ENCODE measurements at places on chromosomes 5 and 9.

GRCh38 chr5:154406231-154406630 lies 39.6 kb upstream of the SAP30L start:
- no peak for DNase-seq

GRCh38 chr9:38186404-38187115 lies 117.5 kb upstream of the SHB start:
- DNase-seq, result no peak

GRCh38 chr9:111348821-111349271 lies 18.8 kb upstream of the OR2K2 start:
- no peak for DNase-seq

DNA sequence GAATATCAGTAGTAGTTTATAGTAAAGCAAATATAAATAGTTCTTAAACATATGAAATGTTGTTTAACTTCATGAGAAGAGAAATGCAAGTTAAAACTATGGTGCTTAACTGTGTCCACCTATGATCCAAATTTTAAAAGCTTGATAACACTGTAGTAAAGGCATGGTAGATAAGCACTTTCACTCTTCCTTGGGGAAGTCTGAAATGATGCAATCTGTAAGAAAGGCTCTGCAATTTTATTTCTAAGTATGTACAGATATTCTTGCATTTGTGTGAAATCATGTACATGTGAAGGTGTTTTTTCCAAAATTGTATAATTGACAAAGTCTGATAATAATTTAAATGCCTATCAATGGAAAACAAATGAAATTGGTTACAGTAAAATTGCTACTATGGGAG lies 66.9 kb downstream of the SYK start:
- DNase-seq, result no peak

- DNase-seq, result no peak
These were observed 229.1 kb downstream of the IRX2 start for GRCh38 chr5:2522372-2522771.

DNA sequence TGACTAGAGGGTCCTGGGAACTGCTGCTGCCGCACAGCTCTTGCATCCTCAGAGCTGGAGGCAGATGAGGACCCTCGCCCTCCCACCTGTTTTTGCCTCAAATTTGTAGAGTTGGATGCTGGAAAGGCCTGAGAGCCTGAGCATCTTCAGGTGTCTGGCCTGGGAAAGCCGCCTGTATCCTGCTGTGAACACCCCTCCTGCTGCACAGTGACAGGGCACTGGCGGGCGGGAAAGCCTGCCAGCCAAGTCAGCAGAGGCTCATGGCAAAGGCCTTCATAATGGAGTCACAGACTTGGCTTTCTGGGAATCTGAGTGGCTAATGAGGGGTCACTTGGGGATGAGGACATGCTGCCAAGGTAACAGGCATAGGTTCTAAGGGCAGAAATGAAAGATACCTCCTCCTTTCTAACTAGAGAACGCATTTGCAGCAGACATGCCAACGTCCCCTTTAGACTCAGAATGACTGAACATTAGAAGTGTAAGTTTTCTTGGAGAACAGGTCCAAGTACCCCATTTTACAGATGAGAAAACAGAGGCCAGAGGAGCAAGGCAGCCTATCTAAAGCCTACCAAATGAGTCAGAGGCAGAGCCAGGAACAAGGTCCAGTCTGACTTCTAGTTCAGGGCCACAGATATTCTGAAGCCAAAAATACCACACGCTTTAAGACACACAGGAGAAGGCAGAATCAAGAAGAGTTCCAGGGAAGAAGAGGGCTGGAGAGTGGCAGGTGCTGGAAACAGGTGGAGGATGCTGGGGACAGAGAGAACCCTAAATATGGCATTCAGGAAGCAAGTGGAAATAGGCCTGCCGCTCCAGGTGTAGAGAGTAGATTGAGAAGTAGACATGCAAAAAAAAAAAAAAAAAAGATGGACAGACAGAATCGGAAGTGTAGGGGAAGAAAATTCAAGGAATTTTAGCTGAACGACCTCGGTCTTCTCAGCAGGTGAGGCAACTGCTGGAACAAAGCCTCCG lies 44.1 kb downstream of the EPB41L4B start:
- no peak for DNase-seq

DNA sequence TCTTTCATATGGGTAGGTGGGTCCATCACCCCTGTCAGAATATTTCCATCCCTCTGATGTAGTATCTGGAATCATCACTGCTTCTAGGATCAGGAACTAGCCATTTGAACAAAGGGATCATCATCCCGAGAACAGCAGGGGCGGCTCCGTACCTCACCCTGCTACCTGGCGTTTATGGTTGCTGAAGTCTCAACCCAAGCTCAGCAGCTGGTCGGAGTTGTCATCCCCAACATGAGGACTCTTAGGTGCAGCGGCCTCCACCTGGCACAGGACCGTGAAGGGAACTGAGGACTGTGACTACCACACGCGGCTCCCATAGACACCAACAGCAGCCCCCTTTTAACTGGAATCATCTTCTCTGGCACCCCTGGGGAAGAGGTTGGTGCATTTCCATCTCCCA lies 35.1 kb downstream of the ROR2 start:
- no peak for DNase-seq

GRCh38 chr5:141529002-141529401 lies 40.1 kb downstream of the PCDHGC5 start:
- peak; percentile 59 for DNase-seq

DNA sequence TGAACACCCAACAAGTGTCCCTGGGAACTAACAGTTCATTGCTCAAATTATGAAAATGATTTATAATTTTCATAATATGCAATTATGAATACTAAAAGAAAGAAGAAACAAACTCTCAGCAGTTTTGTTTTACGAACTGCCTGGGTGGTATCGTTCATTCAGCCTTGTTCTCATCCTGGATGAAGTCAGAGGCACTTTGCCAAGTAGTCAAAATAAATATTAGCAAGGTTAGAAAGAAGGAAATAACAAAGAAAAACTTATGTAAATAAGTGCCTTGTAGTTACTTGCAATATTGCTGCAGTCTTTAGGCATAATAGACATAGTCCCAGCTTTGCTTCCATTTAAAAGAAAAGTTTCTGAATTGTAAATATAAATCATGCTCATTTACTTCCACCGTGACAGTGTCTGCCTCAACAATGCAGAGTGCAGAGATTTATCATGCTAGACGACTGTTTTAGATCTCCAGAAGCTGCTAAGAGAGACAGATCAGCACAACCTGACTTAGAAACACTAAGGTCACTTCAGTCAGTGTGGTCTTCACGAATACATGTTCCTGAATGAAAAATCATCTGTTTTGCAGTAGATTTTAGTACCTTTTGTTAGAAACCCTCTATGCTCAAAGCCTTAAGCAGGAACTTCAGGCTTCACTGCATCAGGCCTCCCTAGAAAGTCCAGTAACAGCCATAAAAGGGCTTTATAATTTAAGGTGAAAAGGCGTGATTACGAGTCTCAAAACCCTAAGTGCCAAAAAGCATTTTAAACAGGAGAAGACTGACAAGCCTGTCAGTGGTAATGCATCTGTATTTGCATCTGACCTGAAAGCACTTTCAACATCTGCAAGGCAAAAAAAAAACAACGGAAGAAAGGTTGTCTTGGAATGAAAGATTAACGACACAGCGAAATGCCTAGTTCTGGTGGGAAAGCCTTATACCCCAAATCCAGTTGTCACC lies 92.1 kb downstream of the TMEM167A start:
- no peak for DNase-seq

- DNase-seq, result no peak
These were observed 169.6 kb upstream of the PITX1 start for GRCh38 chr5:135203593-135204036.

DNA sequence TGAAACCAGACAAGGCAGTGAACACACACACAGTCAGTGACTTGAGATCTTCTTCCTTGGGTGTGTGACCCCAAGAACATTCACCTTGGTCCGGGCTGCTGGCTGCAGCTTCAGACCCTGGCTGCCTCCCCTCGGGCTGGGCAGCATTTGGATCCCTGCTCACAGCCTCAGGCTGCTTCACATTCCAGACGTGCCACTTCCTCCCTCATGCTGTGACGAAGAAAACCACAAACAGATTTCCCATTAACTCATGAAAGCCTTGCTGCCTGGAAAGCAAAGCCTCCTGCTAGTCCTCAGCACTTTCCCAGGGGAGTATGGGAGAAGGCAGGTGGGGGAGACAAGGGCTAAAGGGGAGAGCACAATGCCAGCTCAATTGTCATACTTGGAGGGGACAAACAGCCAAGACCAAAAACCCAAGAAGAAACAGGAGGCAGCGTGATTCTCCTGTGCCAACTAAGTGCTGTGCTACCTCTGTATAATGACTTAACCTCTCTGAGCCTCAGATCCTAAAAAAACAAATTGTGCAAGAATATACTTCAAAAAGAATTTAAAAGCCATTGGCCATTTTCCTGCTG lies 594.6 kb upstream of the BRINP1 start:
- peak; percentile 25 for DNase-seq

- DNase-seq, result no peak
These were observed 311.5 kb downstream of the COX7C start for GRCh38 chr5:86929123-86929766.

DNA sequence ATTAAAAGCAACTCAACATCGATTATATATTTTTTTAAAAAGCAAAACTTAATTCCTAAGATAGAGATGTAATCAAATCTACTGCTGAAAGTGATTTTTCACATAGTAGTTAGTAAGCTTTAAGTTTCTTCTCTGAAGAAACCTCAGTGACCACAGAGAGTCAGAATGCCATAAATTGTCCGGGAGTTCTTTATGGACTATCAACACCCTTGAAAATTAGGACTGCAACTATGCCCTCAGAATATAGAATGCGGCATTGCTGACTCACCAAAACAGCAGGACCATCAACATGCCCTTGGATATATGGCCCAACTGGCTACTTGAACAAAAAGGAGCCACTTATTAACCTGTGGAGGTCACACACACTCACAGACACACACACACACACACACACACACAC lies 228.9 kb upstream of the SNX2 start:
- no peak for DNase-seq

DNA sequence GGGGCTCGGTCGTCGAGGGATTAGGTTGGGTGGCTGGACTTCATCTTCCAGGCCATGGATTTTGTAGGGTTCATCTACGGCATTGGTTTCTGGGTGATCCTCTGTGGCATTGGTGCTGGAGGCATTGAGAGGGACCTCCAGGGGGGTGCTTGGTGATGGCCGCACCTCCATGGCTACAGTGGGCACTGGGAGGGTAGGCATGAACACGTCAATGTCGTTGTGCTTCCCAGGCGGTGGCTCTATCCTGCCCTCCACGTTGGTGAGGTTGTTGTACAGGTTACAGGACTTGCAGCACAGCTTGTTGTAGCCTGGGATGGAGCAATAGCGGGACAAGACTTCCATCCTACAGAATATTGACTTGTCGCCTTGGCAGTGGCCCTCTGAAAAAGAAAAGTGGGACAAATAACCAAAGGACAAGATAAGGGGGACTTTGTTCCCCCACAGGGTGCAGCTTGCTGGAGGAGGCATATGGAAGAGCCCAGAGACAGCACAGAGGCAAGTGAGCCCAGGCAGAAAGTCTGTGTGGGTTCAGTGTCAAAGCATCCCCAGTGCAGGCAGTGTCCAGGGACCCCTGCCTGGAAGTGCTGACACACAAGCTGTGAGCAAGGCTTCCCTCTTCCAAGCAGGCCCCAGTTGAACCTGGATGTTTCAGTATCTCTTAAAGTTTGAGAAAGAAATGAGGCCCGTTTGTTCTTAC lies 53.9 kb downstream of the ZNF354C start:
- DNase-seq, result no peak

DNA sequence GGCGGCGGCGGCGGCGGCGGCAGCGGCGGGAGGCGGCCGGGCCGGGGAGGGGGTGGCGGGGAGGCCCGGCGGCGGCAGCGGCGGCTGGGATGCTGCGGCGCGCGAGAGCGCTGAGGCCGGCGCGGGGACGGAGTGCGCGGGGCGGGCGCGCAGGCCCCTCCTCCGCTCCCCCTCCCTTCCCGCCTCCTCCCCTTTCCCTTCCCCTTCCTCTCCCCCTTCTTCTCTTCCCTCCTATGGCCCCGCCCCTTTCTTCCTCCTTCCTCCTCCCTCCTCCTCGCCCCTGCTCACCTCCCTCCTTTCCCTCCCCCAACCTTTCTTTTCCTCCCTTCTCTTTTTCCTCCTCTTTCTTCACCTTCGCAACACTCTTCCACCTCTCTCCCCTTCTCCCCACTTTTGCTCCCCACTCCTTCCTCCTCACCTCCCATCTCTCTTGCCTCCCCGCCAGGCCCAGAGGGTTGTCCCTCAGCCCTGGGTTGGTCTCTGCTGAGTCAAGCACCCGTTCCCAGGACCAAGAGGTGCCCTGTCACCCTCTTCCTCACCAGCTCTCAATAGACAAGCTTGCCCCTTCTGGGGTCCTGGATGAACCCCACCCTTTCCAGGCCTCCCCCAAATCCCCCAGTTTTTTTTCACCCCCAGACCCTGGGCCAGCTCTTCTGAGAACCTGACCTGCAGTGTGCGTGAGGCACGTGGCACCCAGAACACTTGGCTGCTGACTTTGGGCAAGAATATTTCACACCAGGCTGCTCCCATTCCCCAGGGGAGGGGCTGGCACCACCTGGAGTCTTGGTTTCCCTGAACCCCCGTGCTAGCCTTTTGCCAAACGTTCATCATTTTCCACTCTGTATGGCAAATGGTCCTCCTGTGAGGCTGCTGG lies at the start of gene SEMA4D:
SEMA4D (minus strand) TSS at position 136 of the 874 bp plus-strand sequence. CDS start 92,657 bp downstream, outside the sequence.
- peak; percentile 77 for DNase-seq

GRCh38 chr5:89302102-89302891 lies 419.3 kb upstream of the MEF2C start:
- no peak for DNase-seq

- no peak for DNase-seq
These were observed 2.6 kb downstream of the ENDOG start for GRCh38 chr9:128820665-128821583.

- DNase-seq, result no peak
These were observed 3.4 kb upstream of the F12 start for GRCh38 chr5:177412603-177413233.

DNA sequence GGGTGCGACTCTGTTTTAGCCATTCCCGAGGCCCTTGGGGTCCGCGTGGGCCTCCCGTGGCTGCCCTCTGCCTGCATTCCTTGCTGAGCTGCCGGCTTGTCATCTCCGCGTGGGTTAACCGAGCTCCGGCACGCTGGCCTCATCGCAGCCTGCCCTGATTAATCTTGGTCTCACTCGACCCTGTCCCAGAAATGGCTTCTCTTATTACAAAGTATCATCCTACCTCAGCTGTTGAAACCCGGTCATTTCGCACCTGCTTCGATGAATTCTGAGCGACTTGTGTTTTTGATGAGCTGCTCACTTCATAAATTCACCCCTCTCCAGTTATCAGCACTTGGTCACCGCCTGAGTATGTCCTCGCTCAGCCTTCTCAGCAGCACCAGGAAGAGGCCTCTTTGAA lies 123.5 kb upstream of the EGFLAM start:
- no peak for DNase-seq

- DNase-seq, result no peak
These were observed 252.9 kb downstream of the CWC27 start for GRCh38 chr5:65021527-65022226.

GRCh38 chr5:152113401-152113800 lies 188.8 kb upstream of the GLRA1 start:
- DNase-seq, result no peak

DNA sequence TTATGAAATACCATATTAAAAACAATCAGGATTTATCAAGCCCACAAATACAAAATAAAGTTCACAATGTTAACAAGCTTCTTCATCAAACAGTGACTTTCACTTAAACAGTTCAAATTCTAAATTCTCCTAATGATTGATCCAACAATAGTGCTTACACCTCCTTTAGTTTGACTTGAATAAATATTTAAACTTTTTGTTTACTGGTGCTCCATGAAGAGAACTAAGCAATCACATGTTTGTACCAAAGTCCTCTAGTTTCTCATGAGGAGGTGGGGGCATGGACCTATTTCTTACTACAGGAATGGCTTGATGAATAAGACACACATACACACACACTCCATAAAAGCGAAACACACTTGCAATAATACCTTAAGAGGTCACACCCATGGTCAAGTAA lies 95.8 kb downstream of the RAPGEF6 start:
- DNase-seq, result no peak
